ENCODE measurements at places on chromosomes 16 and 17.

DNA sequence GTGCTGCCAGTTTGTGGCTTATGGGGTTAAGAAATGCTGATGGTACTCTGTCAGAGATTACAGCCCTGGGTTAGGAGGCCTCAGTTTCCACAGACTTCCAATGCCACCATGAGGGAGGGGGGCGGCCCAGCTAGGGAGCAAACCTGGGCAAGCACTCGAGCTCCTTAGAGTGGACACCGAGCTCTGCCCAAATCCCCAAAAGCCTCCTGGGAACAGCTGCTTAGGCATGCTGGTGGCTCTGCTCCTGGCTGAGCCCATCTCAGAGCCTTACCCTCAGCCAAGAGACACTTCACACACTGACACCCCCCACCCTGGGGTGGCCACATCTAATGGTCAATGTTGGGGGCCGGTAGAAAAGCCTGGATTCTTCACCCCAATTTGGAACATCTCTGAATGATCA is 66.1 kb downstream of the C16orf78 start:
- no peak for DNase-seq

GRCh38 chr17:68587026-68587425 is 14.1 kb downstream of the FAM20A start:
- DNase-seq: no peak

- no peak for DNase-seq
Observed at GRCh38 chr17:56514264-56514663, 79.2 kb upstream of the NOG start.

GRCh38 chr16:77404775-77405174 is 30.1 kb downstream of the ADAMTS18 start:
- DNase-seq: no peak

- DNase-seq: no peak
Observed at GRCh38 chr17:5118219-5118618, 2.4 kb downstream of the USP6 start.

GRCh38 chr16:10579965-10580882 is at the start of gene EMP2:
TSS of gene EMP2 (minus strand) at chr16:10580598. CDS start at chr16:10547617, 32,981 bp downstream.
- no peak for DNase-seq

DNA sequence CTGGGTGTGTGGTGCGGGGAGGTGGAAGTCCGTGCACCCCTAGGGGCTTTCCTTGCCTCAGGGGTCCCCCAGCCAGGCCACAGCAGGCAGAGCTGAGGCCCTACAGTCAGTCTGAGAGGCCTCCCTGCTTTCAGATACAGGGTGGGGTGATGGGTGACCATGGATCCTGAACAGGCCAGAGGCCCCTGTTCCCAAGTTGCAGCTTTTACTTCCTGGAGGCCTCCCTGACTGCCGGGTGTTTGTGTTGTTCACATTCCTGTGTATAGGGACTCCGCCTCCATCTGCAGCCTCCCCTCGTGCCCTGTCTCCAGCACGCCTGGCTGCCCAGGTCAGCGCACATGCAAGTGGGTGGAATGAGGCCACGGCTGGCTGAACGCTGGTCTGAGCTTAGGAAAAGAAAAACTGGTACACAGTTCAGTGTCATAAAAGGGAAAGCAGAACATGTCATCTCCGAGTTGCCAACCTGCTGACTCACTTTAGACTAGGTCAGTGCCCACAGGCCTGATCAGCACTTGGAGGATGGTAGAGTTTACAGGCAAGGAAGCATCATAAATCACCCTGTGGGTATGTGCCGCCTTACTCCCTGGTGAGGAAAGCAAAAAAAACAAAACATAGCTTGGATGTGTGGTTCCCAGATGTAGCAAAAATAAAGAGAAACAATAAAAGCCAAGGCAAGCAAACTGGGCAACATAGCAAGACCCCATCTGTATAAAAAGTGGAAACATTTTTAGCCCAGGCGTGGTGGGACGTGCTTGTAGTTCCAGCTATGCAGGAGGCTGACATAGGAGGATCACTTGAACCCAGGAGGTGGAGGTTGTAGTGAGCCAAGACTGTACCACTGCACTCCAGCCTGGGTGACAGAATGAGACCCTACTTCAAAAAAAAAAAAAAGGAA is 6.2 kb upstream of the SLC7A6 start:
- DNase-seq: no peak

GRCh38 chr17:75763613-75764416 is 1.2 kb downstream of the GALK1 start:
- no peak for DNase-seq

DNA sequence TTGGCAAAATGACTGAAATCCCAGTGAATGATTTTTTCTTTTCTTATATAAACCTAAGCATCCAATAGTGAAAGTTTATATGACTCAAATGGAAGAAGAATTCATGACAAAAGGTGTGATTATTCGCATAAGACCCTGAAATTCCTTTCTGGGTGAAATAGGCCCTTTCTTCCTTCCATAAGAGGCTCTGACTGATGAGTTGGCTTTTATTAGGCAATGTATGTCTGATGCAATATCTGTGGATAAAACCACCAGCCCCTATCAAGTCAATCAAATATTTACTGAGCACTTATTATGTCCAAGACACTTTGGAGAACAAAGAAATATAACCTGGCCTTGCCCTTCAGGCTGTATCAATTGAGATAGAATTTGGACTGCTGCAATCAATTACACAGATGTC is 316.6 kb downstream of the CDH13 start:
- no peak for DNase-seq

DNA sequence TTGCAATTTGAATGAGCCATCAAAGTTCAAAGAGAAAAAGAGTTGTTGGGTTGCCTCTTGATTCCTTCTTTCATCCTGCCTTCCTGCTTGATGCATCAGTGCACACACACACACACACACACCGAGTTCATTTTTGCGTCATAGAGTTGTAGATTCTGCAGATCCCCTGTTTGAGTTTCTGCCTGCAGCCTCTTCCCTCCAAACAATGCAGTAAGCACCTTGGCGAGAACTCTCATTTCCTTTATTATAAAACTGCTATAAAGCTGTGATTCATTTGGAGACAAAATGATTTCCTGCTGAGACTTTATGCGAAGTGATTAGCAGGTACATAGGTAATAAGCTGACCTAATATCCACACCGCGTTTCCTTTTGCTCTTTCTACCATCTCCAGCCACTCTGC is 26.7 kb downstream of the DNAH9 start:
- no peak for DNase-seq
